ENCODE measurements at places on chromosomes 1 and 21.

DNA sequence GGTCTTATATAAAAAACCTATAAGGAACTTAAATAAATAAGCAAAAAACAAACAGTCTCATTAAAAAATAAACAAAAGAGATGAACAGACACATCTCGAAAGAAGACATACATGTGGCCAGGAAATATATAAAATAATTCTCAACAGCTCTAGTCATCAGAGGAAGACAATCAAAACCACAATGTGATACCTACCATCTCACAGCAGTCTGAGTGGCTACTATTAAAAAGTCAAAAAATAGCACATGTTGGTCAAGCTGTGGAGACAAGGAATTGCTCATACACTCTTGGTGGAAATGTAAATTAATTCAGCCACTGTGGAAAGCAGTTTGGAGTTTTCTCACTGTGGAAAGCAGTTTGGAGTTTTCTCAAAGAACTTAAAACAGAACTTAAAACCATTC, 100.3 kb upstream of the ADAMTS5 start:
- no peak for DNase-seq

GRCh38 chr21:32048353-32048752, 175.5 kb downstream of the HUNK start:
- no peak for DNase-seq

DNA sequence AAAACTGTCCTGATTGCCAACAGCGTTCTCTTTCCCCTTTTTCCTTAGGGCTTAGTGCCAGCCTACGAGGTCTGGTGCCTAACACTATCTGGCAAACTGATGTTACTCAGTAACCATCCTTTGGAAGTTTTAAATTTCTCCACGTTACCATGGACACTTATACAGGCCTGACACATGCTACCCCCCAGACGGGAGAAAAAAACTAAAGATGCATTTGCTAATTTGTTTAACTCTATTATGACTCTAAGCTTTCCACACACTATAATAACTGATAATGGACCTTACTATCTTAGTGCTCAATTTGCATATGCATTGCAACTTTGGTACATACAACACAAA, 36.8 kb downstream of the CLCA1 start:
- DNase-seq, result no peak

GRCh38 chr1:230986976-230987375, 8.1 kb downstream of the ARV1 start:
- DNase-seq, result no peak

GRCh38 chr1:210626341-210626740, 297.6 kb downstream of the HHAT start:
- no peak for DNase-seq

GRCh38 chr1:108080448-108080847, 115.5 kb upstream of the VAV3 start:
- no peak for DNase-seq

- DNase-seq, result peak; percentile 37
These were observed 38.8 kb upstream of the SRSF10 start for GRCh38 chr1:24018611-24019580.

GRCh38 chr1:30976143-30976542, 67.6 kb upstream of the SDC3 start:
- DNase-seq, result no peak

GRCh38 chr1:228365271-228366061, 41.2 kb downstream of the TRIM11 start:
- DNase-seq, result no peak

DNA sequence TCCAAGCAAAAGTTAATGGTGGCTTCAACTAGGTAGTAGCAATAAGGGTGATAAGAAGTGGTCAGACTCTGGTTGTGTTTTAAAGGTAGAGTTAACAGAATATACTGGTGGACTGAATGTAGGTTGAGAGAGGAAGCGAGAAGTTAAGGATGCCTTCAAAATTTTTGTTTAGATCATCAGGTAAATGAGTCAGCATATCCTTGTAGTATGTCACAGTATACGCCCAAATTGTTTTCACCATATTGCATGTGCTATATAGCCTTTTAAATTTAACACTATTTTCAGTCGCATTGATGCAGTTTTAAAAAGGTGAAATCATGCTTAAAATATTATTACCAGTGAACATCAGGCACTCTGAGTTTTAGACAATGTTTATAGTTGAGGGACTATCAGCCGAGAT, 74.6 kb downstream of the RBM11 start:
- no peak for DNase-seq

DNA sequence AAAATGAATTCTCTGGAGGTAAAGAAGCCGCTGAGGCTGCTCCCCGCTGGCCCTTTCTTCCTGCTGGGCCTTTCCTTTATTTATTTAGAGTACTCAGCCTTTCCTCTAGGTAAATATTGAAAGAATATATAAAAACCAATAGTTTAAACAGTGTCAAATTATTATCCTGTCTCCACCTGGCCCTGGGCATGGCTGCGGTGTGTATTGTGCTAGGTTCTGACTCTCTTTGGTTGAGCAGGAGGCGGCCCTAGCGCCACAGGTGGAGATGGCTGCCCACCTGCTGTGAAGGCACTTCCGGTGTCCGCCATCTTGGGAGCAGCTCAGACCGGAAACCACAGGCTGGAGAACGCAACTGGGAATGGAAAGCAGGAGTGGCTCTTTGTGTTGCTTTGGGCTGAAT, 29.0 kb upstream of the CLDN14 start:
- no peak for DNase-seq

Measured in hippocampal formation (tissue), 2 donors.